ENCODE measurements at places on chromosomes 7 and 10.

GRCh38 chr10:127756264-127756663 lies 19.3 kb downstream of the FOXI2 start:
- DNase-seq: no peak

DNA sequence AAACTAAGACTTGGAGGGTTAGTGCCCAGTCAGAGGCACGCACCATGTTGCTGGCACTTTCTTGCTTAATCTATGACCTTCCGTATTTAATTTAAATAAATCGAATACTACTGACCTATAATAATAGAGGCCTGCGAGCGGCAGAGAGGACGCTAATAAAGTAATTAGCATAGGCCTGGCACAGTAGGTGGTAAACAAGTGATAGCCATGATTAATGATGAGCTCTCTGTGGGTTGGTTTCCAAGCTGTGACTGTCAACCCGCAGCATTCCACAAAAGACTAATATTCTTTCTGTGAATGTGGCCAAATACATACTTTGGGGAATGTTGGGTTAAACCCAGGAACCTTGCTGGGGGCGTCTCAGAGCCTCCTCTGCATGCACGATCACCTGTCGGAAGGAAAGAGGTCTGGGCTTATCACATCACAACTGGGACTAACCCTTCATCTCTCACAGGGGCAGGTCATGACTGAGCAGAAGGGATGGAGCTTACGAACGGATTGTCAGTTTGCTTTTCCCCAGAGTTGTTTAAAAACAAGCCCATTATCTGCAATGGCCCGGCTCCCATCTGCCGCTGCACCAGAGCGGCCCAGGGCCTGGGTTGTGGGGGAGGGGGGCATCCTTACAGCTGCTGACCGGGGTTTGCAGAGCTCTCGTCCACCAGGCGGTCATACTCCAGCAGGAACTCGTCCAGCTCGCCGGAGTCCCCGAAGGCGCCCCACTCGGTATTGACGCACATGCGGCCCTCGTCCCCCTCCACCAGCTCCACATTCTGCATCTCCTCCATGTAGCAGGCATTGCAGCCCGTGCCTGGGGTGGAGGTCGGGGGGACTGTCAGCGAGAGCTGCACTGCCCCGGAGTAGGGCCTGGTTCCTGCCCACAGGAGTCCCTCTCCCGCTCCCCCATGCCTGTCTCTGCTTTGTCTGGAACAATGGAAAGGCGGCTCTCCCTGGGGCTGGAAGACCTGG lies 6.2 kb upstream of the MYL7 start:
- no peak for DNase-seq

DNA sequence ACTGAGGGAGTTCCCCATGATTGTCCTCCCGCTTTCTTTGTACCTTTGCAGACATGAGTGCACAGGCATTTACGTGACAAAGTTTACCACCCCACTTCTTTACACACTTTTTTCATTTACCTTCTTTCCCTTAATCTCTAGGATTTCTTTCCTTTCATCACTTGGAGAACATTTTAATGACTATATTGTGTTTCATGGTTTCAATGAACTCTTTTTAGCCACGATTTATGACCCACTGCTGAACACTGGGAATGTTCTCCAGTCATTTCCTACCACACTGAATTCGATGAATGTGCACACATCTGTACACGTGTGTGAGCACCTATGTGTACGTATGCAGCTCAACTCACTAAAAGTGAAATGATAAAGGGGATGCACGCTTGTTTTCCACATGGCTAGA lies 371.7 kb upstream of the IGFBP3 start:
- no peak for DNase-seq

DNA sequence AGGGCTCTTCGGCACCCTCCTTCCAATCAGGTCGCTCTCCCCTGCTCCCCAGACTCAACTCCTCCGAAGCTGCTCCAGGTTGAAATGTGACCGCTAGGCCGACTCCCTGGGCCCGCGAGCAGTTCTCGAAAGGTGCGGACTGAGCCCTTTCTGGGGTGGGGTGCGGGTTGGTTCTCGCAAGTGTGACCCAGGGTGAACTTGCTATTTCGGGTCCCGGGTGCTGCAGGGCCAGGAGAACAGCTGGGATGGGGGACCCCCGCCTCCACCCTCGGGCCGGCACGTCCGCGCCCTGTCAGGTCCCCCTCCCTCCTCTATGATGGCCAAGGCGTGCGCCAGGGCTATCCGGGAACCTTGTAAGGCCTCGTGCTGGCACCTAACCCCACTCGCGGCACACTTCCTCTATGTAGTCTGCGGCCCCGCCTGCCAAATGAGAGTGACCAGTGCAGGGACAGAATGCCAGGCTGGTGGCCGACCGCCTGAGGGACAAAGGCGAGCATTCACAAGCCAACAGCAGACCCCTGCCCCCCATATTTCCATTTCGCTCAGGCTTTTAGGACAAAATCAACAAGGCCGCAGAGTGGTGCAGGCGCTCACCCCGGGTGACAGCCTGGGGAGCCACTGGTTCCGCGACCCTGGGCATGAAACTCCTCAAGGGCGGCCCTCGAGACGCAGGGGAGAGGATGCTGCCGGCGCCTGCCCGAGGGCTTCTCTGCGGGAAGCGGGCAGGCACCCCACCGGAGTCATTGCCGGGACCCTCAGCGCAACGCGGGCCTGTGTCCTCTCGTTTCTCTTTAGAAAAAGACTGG lies 13.7 kb upstream of the HOXA13 start:
- no peak for DNase-seq

DNA sequence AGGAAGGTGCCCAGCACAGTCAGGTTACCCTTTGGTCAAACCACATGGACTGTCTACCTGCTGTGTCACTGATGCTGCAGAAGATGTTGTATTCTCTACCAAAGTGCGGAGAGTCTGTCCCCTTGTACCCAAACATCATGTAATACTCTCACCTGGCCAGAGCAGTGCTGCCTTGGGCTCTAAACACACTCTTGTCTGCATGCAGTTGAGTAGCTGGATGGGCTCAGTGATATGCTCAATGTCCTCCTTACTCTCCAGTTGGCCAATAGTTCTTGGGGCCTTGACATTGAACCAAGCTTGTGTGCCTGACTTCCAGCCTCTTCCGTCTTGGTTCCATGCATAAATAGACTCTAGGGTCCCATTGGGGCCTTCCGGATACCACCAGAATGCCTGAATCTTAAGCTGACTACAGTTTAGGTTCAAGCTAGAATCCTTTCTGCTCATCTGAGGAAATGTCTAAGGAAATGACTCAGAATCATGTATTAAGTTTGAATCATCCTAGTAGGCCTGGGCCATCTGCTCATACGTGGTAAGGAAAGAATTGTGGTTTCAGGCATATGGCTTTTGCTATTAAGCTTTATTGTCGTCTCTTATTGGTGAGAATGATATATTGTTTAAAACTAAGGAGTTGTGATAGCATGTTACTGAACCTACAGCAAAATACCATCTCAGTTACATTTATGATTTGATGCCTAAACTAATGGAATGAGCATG lies 118.0 kb downstream of the OTUD1 start:
- DNase-seq: peak; percentile 84
